ENCODE measurements at places on chromosomes 11 and 22.

GRCh38 chr22:17845790-17846189, 71.5 kb upstream of the BID start:
- no peak for DNase-seq

- DNase-seq: peak; percentile 5
Observed at GRCh38 chr11:129620237-129621104, 195.2 kb upstream of the TMEM45B start.

- DNase-seq: no peak
Observed at GRCh38 chr11:68418648-68419047, 41.9 kb upstream of the PPP6R3 start.

GRCh38 chr22:23072911-23073491, 2.7 kb downstream of the GNAZ start:
- no peak for DNase-seq

DNA sequence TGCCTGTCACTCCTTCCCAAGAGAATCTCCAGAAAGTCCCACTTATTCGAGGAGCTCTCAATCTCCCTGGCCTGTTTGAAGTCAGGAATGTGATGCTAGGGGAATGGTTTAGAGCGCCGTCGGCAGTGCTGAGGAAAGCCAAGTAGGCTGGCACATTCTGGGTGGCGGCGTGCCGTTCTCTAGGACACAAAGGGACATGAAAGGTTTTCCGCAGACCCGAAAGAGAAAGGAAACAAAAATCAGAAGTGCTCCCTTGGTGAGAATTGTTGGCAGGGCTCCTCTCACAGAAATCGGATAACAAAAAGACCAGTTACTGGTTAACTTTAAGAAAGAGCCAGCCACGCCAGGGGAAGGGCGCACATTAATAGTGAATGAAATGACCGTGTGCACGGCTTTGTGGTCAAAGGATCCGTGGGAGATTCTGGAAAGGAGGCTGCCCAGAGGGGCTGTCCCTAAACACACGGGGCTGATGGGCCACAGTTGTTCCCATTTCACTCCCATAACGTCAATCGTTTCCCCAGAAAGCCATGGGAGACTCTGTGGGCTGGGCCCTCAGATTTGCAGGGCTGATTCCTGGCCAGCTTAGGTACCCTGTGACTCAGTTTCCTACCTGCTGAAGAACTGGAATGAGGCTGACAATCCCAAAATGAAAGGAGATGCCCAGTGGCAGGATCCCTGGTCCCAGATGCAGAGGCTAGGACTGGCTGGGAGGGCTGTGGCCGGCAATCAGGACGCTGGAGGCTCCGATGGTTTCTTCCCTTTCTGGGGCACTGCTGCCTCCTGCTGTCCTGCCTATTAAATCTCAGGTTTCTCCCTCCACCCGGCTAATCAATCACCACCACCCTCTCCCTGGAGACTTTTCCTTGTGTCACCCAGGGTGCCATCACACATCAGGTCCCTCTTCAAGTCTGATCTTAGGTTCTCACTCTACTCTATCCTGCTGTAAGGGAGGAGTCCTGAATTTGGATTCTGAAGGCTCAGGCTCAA, 82.3 kb downstream of the RCN1 start:
- no peak for DNase-seq

- DNase-seq: no peak
Observed at GRCh38 chr11:459511-460220, 9.6 kb downstream of the PTDSS2 start.

GRCh38 chr11:116563028-116563711, 209.6 kb downstream of the BUD13 start:
- DNase-seq: no peak

DNA sequence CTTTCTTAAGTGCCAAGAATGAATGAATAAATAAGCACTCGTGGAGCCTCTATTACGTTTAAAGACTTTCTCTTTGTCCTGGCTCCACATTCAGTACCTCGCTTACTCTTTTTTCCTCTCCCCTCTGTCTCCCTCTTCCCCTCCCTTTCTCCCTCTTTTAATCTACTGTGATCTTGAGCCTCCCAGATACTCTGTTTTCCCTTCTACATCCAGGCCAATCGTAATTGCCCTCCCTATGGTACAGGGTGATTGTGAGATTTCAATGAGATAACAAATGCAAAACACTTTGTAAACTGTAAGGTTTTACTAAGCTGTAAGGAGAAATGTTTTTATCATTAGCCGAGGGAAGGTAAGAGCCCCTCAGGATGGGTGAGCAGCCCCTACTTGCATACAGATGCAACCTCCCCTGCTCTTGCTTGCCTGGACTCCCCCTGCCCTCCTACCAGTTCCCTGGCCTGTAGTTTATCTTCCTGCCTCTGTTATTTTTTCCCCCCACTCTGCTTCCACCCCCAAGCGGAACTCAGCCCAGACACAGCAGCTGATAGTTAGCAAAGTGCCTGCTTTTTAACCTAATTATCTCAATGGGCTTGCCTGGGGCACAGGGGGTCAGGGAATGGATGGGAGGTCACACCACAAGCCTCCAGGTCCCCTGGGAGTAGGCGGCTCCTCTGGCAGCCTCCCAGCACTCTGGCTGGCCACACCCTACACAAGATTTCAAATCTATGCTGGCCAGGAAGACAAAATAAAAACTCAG, 76.9 kb upstream of the CADM1 start:
- no peak for DNase-seq

GRCh38 chr11:58674609-58675008, 52.1 kb downstream of the CNTF start:
- DNase-seq: no peak

GRCh38 chr22:46001426-46002106, 24.6 kb upstream of the WNT7B start:
- no peak for DNase-seq

DNA sequence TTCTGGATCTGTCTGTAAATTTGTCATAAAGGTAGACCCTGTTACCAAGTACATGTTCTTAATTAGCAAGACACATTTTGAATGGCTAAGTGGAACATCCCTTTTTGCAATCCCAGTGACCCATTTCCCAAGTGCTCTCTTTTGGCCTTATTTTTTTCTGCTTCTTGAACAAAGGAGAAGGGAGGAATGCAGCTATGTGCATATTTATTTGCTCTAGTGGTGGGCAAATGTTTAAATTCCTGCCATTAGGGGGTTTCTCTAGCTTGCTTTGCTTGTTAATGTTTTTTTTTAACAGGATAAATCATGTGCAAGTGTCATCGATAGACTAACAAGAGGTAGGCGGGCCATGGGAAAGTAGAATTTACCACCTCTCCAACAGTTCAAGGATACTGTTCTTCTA, 135.7 kb downstream of the COMMD9 start:
- DNase-seq: no peak

DNA sequence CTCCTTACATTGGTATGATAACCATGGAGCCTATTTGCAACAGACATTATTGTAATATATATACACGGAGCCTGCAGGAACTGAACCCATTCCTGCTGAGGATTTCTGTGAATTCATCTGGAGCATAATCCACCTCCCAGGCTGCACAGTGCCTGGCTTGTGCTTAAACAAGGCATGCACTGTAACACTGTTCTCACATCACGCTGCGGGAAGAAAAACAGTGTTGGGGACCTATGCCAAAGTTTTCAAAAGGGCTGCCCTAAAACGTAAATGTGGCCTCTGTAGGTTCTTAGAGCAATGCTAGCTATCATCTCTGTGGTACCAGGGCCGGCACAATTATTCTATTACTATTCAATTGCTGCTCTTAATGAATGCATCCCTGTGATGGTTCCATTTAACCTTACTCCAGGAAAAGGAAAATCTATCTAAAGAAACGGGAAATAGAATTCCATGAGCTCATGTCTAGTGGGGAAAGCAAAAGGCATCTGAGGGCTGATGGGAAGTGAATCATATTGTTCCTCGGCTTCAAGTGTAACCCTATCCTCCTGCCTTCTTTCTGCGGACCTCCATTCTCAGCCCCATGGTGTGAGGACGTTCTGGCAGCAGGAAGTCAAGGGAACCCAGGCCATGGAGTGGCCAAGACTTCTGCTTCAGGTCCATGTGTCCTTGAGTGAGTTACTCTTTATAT, 525.5 kb downstream of the SOX6 start:
- no peak for DNase-seq

- DNase-seq: peak; percentile 14
Observed at GRCh38 chr11:876545-876944, 33.9 kb downstream of the TSPAN4 start.

GRCh38 chr11:15920856-15921629, 435.3 kb downstream of the SOX6 start:
- DNase-seq: no peak

- DNase-seq: no peak
Observed at GRCh38 chr11:133339495-133340140, 192.7 kb downstream of the OPCML start.

DNA sequence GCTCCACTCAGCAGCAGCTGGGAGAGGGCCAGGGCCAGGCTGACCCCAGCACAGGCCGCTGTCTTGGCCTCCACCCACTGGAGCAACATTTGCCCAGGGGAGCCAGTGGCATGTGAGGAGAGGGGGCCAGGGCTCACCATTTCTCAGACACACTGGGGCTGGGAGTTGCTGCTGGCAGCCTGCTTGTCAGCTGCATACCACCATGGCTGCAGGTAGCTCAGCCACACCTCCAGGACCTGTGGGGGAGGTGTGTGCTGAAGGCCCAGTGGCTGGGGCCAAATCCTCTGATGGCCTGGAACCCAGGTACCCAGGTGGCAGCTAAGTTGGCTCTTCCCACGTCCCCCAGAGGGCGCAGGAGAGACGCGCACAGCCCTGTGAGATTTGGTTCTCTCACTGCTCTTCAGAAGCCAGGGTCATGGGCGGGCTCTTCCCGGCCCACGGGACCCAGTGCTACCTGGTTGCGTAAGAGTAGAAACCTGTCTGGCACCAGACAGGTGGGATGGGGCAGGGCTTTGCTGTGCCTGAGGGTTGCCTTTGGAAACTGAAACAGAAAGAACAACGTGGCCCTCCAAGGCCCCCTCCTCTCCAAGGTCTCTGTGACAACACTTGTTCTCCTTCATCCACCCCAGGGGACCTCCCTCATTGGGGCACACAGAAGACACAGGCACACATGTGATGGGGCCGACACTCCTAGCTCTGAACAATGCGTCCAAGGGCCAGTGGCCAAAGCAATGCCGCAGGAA, 98.8 kb downstream of the MED15 start:
- DNase-seq: peak; percentile 71

DNA sequence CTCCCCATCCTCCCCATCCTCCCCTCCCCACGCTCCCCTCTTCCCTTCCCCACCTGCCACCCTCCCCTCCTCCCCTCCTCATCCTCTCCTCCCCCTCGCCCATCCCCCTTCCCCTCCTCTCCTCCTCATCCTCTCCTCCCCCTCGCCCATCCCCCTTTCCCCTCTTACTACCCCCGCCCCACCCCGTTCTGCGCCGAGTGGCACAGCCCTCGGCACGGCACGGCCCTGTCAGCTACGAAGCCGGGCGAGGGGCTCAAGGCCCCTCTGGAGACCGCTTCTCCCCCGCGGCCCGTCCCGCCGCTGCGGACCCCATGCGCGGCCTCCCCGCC, 449.9 kb downstream of the OPCML start:
- DNase-seq: no peak

- DNase-seq: no peak
Observed at GRCh38 chr11:101577461-101577860, 6.3 kb downstream of the TRPC6 start.

- DNase-seq: no peak
Observed at GRCh38 chr11:34333787-34334186, 24.0 kb downstream of the ABTB2 start.

GRCh38 chr11:40204228-40204627, 1255.2 kb downstream of the LRRC4C start:
- DNase-seq: no peak

GRCh38 chr11:118002541-118003423, 16.6 kb downstream of the IL10RA start:
- DNase-seq: no peak

DNA sequence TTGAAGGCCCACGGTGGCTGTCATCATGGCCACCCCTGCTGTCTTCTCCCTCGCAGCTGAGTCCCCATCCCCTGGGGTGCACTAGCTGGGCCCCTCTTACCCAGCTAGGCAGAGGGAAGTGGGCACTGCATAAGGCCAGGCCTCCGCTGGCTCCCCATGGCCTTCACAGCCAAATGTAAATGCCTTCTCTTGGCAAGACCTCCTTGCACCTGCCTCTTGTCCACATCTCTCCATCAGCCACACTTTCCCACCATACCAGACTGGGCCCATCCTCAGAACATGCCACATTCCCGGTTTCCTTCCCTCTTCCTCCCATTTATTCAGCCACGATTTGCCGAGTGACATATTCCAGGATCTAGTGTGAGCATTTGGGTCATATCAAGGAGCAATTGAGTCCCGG, 49.7 kb downstream of the NECTIN1 start:
- no peak for DNase-seq

DNA sequence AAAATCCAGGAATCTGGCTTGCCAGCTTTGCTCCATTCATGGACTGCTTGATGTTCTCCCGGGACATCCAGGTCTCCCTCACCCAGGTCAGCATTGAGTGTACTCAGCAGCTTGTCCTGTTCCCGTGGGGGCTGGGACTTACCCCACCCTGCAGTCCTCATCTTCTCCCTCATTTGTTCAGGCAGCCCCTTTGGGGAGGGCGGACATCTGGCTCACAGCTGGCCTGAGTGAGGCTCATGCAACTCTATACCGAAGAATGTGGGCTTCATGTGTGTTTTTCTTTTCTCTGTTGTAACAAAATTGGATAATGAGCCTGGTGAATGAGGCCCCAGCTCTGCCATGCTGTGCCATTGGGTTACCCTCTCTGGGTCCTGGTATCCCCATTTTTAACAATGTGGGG, 227.7 kb upstream of the TENM4 start:
- no peak for DNase-seq

- peak; percentile 39 for DNase-seq
Observed at GRCh38 chr11:78742430-78742829, 167.8 kb upstream of the NARS2 start.

- no peak for DNase-seq
Observed at GRCh38 chr11:72391638-72392423, 42.5 kb downstream of the CLPB start.

- no peak for DNase-seq
Observed at GRCh38 chr11:31651822-31652221, 142.3 kb downstream of the ELP4 start.

DNA sequence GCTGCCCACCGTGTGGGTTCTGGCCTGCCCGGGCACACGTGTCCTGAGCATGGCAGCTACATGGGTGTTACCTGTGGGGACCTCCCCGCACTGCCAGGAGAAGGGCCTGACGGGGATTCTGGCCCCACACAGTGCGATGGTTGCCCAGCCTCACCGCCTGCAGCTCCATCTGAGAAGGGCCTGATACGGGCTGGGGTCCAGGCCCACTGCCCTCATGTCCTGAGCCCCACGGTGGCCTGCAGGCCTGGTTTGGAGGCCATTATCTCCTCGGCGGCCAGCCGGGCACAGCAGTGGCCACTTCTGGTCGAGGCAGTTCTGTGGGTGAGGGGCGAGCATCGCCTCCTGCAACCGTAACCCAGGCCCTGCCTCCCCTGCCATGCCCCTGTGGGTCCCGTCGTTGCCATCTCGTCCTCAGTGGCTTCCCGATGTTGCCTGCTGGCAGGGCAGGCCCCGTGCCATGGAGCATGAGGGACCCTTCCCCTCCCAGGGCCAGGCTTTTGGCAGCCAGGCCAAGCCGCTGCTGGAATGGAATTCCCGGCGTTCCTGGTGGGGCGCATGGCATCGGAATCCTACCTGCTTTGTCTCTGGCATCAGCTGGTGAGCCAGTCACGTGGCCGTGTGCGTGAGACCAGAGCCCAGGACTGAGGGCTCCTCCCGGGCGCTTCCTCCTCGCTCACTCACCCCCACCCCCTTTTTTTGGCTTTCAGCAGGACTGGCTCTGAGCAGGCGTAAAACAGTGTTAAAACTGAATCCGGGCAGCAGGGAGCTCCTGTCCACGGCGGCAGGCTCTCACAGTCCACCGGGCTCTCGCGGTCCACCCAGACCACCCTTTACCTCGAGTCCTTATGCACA, 71.9 kb upstream of the PPARA start:
- DNase-seq: no peak

- no peak for DNase-seq
Observed at GRCh38 chr11:20114588-20114987, 45.7 kb downstream of the DBX1 start.
